GF-D8 (cell line): ENCODE measurements at places on chromosomes 16 and 17.

- peak; percentile 68 for DNase-seq
These were observed 521 bp upstream of the G6PC3 start for GRCh38 chr17:44069974-44070454.

DNA sequence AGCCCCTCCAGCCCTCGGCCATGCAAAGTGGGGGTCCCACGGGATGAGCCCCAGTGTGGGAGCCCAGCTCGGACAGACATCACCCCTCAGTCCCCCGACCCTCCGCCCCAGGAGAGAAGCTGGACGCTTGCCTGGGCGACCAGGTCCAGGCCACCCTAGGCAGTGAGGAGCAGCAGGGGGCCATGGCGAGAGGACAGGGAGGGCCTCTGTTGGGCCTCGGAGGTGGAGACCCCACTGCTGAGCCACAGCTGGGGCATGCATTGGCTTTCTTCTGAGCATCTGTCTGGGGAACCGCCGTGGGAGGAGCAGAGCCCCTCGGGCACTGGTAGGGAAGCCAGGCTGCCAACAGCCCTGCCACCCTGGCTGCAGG, 13.0 kb downstream of the ACTG1 start:
- DNase-seq = no peak

GRCh38 chr17:82647593-82648164, 565 bp downstream of the WDR45B start:
- no peak for DNase-seq

DNA sequence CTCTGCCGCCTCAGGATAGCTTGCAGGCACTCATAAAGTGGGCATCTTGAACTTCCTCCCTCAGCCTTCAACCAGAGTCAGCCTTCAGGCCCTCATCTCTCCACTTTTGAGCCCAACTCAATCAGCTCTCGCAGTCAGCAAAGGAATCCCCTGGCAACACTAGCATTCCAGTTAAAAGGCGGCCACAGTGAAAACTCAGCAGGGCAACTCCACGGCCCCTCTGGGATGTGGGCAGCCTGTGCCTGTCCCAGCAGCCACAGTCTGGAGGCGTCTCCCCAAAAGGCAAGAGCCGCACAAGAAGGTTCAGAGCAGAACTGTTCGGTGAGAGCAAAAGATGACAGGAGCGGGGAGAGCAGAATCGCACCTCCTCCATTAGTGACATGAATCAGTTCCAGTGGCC, 9.0 kb downstream of the TMEM11 start:
- no peak for DNase-seq

DNA sequence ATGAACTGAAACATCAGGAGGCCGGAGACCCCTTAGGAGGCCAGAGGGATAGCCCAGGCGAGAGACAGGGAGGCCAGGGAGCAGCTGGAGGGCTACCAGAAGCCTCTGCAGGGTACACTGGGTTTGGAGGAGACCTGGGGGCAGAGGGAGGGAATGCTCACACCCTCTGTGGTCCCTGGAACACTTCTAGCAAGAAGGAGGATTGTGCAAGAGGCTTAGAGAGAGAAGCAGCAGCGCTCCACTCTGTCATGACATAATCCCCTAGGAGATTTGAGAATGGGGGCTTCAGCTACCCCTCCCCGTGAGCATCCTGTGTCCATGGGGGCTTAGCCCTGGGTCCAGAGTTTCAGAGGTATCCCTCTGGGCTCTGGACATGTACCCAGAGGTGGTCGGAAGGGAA, 15.8 kb downstream of the GPR142 start:
- no peak for DNase-seq
